ENCODE measurements at places on chromosomes 7 and 10. TPM values are rescaled to one million over a fixed set of nuclear protein-coding genes. Genes with fewer than 3 reads are reported as not detected.

The OR2A5 gene
- not detected for total RNA-seq

The UCMA gene
- total RNA-seq = not detected

The LRRC17 gene
- total RNA-seq = 0.17 TPM

The PRF1 gene
- 63.5 TPM for total RNA-seq

The NUTM2E gene
- total RNA-seq = 0.20 TPM

The SLC29A4 gene
- 0.51 TPM for total RNA-seq

The WDFY4 gene
- total RNA-seq = 5.6 TPM

The RARRES2 gene
- not detected for total RNA-seq

The CXCL12 gene
- not detected for total RNA-seq

The ABCB4 gene
- not detected for total RNA-seq

The RAB19 gene
- total RNA-seq = 5.0 TPM

The TEX47 gene
- total RNA-seq = not detected

The C10orf71 gene
- not detected for total RNA-seq

The CALN1 gene
- not detected for total RNA-seq

The NRP1 gene
- 0.60 TPM for total RNA-seq

The STK31 gene
- total RNA-seq = 0.08 TPM

The DNA2 gene
- 33.7 TPM for total RNA-seq

The NMT2 gene
- 43.8 TPM for total RNA-seq

The PRLHR gene
- total RNA-seq = not detected

The THSD7A gene
- total RNA-seq = not detected

The TUBAL3 gene
- total RNA-seq = not detected

The NEUROG3 gene
- total RNA-seq = not detected

The SFTPD gene
- not detected for total RNA-seq

The ADAM22 gene
- total RNA-seq = 1.6 TPM

The DEPP1 gene
- 0.31 TPM for total RNA-seq

The CFTR gene
- total RNA-seq = not detected

The COL13A1 gene
- not detected for total RNA-seq

The ZNF25 gene
- total RNA-seq = 4.1 TPM

The FGFBP3 gene
- total RNA-seq = 1.6 TPM

The AS3MT gene
- 0.58 TPM for total RNA-seq

The ATRNL1 gene
- total RNA-seq = 0.38 TPM

The OR2A7 gene
- 3.7 TPM for total RNA-seq

The LIPK gene
- not detected for total RNA-seq

The CTAGE8 gene
- total RNA-seq = 2.1 TPM

The AKR1C4 gene
- total RNA-seq = not detected

The ENTPD1 gene
- total RNA-seq = 1.4 TPM

The SFTPA1 gene
- not detected for total RNA-seq

The LEP gene
- total RNA-seq = not detected

The CACNB2 gene
- not detected for total RNA-seq

The LRRC61 gene
- 18.0 TPM for total RNA-seq

The PPP1R17 gene
- total RNA-seq = not detected

The SNX13 gene
- total RNA-seq = 25.7 TPM

The CDC14C gene
- not detected for total RNA-seq

The RBAK gene
- 15.8 TPM for total RNA-seq

The SAMD9L gene
- 77.4 TPM for total RNA-seq

The ENO4 gene
- not detected for total RNA-seq

The TMEM213 gene
- 0.28 TPM for total RNA-seq

The VENTX gene
- total RNA-seq = not detected

The PIK3CG gene
- total RNA-seq = 49.6 TPM

The NOS3 gene
- total RNA-seq = 38.1 TPM

Data from activated naive CD4-positive, alpha-beta T cell treated with anti-CD3 and anti-CD28 coated beads, Interleukin-2, amount 10 ng/mL, durations not matched to agents 5 hours and 36 hours (primary cell).